ENCODE measurements at places on chromosomes 1 and 21. TPM values are rescaled to one million over a fixed set of nuclear protein-coding genes. Genes with fewer than 3 reads are reported as not detected.

DNA sequence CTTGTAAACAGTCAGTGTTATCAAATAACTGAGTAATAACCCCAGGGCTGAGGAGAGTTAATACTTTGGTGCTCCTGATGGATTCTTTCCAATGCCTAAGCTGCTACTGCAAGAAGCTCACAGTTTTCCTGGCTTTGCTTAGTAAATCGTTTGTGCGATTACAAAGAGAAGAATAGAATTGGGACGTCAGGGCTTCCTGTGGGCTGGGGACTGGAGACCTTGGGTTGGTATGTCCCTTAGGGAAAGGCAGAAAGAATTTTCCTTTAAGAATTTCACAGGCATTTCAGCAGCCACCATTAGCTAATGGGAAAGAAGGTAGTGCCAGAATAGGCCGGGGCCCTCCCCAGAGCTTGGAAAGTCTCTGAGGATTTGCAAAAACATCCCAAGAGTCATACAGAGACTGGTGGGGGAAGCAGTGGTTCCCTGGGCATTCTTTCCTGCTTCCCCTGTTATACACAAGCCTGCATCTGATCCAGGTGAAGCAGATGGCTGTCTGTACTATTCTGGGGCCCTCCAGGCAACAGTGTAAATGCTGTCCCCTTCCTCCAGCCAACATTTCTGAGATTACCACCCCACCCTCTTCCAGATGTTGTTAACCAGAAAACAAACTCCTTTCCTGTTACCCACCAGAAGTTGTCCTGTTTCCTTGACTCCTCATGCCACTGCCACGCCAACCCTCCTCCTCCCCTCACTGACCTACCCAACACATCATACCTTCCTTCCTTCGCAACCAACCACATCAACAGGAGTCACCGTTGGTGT is 40.2 kb downstream of the PLXNA2 start:
- peaks cover 89% of the 10 kb centered on the region for H3K4me1 ChIP-seq
- peak overlapping the region; percentile 92 for H3K27ac ChIP-seq
- no peaks in the 10 kb centered on the region for H3K27me3 ChIP-seq
- DNase-seq: peak; percentile 89
- peaks cover 9% of the 10 kb centered on the region for H3K36me3 ChIP-seq

Gene LEFTY2
- total RNA-seq: not detected

Gene NEGR1
- 21.8 TPM for total RNA-seq

DNA sequence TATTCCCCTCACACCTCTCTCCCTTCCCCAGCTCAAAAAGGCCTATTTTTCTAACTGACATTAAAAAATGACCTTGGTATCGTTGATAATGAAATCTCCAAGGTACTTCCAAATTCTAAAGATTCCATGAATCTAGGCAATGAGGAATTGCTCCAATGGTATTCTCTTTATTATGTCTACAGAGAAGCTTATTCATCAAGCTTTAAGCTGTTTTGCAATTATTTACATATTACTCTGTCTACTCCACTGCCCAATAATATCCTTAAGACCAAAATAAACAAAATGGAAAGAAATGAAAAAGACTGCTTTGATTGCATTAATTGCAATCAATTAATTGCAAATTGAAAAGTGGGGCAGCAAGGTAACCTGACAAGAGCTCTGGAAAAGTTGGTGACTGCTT is 7.9 kb downstream of the PLPP3 start:
- no peak overlapping the region for H3K27ac ChIP-seq
- no peaks in the 10 kb centered on the region for H3K36me3 ChIP-seq
- no peak overlapping the region for H3K4me3 ChIP-seq
- H3K4me1 ChIP-seq: peaks cover 25% of the 10 kb centered on the region

GRCh38 chr1:206606867-206607266 is 5.4 kb downstream of the EIF2D start:
- H3K4me1 ChIP-seq: peaks cover 7% of the 10 kb centered on the region
- H3K27ac ChIP-seq: no peak overlapping the region
- peaks cover 14% of the 10 kb centered on the region for H3K36me3 ChIP-seq
- H3K4me3 ChIP-seq: no peak overlapping the region

DNA sequence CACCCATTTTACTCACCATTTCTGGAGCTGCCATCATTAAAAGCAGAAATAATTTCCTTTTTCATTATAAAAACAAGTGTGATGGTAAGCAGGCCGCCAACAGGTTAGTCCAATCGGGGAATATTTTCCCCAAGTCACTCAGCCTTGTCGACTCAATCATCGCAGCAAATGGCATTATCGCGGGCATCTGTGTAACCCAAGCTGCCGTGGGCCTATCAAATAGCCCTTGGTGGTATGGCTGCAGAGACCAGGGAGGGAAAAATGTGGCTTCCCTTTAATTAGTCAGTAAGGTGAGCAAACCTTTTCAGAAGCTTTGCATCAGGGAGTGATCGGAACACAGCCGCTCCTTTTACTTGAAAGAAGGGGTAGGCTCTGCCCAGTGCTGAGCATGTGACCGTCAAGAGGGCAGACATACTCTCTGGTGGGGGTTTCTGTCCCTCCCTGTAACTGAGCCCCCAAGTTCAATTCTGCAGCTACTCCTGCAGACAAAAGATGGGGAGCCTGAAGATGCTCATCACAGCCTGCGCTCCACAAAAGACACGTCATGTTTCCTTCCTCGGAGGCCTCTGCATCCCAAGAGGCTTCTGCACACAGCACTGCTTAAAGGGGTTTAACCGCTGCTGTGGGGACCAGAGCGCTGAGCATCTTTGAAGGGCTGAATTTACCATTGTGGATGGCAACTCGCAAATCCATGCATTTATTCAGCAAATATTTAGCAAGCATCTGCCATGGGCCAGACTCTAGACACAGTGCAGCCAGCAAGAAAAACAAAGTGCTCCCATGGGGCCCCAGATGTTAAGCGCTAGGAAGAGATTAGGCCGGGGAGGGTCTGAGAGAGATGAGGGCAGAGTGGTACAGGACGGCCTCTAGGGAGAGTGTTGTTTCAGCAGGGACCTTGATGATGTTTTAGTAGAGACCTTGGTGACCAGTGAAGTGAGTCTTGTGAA is 1.2 kb upstream of the TMPRSS3 start:
- no peaks in the 10 kb centered on the region for H3K4me1 ChIP-seq
- no peaks in the 10 kb centered on the region for H3K36me3 ChIP-seq
- DNase-seq: no peak
- peaks cover 2% of the 10 kb centered on the region for H3K27me3 ChIP-seq
- no peak overlapping the region for H3K4me3 ChIP-seq
- no peak overlapping the region for H3K27ac ChIP-seq

- no peaks in the 10 kb centered on the region for H3K36me3 ChIP-seq
- peak overlapping the region; percentile 71 for H3K27ac ChIP-seq
- H3K4me3 ChIP-seq: no peak overlapping the region
- DNase-seq: peak; percentile 94
Observed at GRCh38 chr1:186442651-186443375, 18.1 kb downstream of the PDC start.

Gene TCEA3
- 3.4 TPM for total RNA-seq

DNA sequence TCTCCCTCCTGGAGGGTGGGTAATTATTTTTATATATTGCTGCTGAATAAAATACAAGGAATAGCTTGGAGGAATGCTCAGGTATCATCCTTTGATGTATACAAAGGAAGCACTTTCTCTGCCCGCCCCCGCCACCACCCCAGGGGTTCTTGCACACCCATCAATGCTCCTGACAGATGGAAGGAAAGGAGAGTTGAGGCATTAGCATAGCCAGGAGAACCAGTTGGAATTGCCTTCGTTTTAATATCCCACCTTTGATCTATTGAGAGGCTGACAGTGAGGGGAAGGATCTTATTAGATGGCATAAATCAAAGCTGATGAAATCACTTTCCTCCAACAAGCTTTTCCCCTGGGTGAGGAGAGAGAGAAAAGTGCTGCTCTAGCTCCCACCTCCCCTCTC is 71.1 kb downstream of the LGR6 start:
- H3K36me3 ChIP-seq: no peaks in the 10 kb centered on the region
- H3K4me3 ChIP-seq: no peak overlapping the region
- no peak for DNase-seq
- H3K27ac ChIP-seq: no peak overlapping the region
- no peaks in the 10 kb centered on the region for H3K4me1 ChIP-seq

Gene LRRC53
- not detected for total RNA-seq

GRCh38 chr1:205472737-205473441 is 17.0 kb upstream of the BLACAT1 start:
- H3K4me3 ChIP-seq: no peak overlapping the region
- no peaks in the 10 kb centered on the region for H3K4me1 ChIP-seq
- H3K27ac ChIP-seq: no peak overlapping the region

- H3K27ac ChIP-seq: no peak overlapping the region
- no peaks in the 10 kb centered on the region for H3K36me3 ChIP-seq
- H3K27me3 ChIP-seq: no peaks in the 10 kb centered on the region
- no peak overlapping the region for H3K4me3 ChIP-seq
- DNase-seq: no peak
- H3K4me1 ChIP-seq: peaks cover 3% of the 10 kb centered on the region
Observed at GRCh38 chr21:15132781-15133180, 68.0 kb upstream of the NRIP1 start.

DNA sequence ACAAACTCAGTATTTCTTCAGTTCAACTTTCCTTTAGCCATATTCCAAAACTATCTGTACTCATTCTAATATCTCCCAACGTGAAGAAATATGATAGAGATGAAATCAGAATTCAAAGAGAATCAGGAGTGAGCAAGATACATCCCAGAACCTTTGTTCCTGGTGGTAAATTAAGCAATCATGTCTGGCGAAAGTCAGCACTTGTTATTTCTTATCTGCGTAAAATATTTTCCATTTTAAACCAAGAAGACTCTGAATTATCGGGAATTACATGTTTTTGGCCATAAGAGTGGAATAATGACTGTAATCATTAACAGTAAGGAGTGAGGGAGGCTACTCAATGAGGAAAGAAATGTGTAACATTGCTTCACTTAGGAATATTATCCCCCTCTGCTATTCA is 253.7 kb downstream of the PDE4B start:
- H3K36me3 ChIP-seq: no peaks in the 10 kb centered on the region
- H3K27me3 ChIP-seq: no peaks in the 10 kb centered on the region
- no peak overlapping the region for H3K27ac ChIP-seq
- no peak for DNase-seq
- peaks cover 6% of the 10 kb centered on the region for H3K4me1 ChIP-seq
- no peak overlapping the region for H3K4me3 ChIP-seq

Gene KRTAP13-2
- not detected for total RNA-seq

GRCh38 chr1:234933475-234933874 is 195.2 kb downstream of the TOMM20 start:
- H3K36me3 ChIP-seq: no peaks in the 10 kb centered on the region
- no peaks in the 10 kb centered on the region for H3K27me3 ChIP-seq
- DNase-seq: peak; percentile 69
- H3K27ac ChIP-seq: peak overlapping the region; percentile 66
- peaks cover 12% of the 10 kb centered on the region for H3K4me1 ChIP-seq

Gene CLCA4
- total RNA-seq: not detected

DNA sequence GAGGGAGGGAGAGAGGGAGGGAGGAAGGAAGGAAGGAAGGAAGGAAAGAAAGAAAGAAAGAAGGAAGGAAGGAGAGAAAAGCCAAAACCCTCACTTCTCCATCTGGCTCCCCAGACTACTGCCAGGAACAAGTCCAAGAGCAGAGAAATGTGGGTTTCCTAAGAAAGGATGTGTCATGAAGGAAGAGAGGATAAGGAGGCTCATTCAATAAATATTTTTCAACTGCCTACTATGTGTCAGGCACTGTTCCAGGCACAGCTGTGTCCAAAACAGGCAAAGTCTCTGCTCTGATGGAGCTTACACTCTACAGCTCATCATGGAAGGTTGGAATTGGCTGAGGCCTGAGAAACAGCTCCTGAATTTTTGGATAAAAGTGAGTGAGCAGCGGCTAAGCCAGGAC is 42.6 kb upstream of the ATP2B4 start:
- no peaks in the 10 kb centered on the region for H3K36me3 ChIP-seq
- H3K27ac ChIP-seq: no peak overlapping the region
- peaks cover 6% of the 10 kb centered on the region for H3K27me3 ChIP-seq
- H3K4me1 ChIP-seq: no peaks in the 10 kb centered on the region

DNA sequence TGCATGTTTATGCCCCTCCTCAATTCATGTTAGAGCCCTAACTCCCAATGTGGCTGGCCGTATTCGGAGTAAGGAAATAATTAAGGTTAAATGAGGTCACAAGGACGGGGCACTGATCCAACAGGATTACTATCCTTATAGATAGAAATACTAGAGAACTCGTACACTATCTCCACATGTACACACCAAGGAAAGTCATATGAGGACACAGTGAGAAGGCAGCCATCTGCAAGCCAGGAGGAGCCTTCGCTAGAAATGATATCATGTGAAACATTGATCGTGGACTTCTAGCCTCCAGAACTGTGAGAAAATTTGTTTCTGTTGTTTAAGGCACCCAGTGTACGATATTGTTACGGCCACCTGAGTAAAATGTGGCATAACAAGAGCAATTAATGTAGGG is 79.7 kb downstream of the FAF1 start:
- no peak overlapping the region for H3K27ac ChIP-seq
- H3K4me3 ChIP-seq: no peak overlapping the region
- H3K36me3 ChIP-seq: no peaks in the 10 kb centered on the region
- no peaks in the 10 kb centered on the region for H3K27me3 ChIP-seq
- DNase-seq: no peak

DNA sequence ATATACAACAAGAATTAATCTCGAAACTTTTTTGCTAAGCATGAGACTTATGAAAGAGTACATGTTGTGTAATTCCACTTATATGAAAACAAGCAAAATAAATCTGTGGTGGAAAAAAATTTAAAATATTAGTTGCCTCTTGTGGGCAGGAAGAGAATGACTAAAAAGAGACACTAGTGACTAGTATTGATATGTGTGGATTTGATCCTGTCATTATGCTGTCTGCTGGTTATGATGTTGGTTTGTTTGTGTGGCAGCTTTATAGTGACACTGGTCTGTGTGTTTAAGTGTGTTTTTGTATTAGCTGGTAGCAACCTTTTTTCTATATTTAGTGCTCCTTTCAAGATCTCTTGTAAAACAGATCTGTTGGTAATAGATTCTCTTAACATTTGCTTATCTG is 267.8 kb upstream of the NRIP1 start:
- no peak overlapping the region for H3K4me3 ChIP-seq
- DNase-seq: no peak
- H3K27ac ChIP-seq: no peak overlapping the region
- no peaks in the 10 kb centered on the region for H3K4me1 ChIP-seq
- H3K27me3 ChIP-seq: no peaks in the 10 kb centered on the region

DNA sequence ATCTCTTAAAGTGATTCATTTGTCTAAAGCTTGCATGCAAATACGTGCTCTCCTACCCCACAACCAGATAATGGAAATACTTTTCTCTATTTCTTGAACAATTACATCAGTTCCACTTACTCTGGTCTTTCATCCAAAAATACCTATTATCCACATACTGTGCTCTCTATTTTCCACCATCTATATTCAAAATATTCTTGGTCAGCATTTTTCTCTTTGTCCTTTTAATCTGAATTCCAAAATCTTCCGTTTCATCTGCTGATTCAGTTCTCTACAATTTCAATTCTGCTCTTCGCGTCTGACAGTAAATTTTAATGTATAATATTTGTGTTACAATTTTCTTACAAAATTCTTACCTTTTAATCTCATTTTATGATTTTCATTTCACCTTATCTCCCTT is 110.3 kb downstream of the ZNF648 start:
- no peaks in the 10 kb centered on the region for H3K4me1 ChIP-seq
- no peaks in the 10 kb centered on the region for H3K36me3 ChIP-seq
- H3K27me3 ChIP-seq: no peaks in the 10 kb centered on the region
- no peak overlapping the region for H3K4me3 ChIP-seq
- no peak overlapping the region for H3K27ac ChIP-seq

All from endothelial cell of umbilical vein (primary cell).